ENCODE measurements at places on chromosomes 12 and 14. TPM values are rescaled to one million over a fixed set of nuclear protein-coding genes. Genes with fewer than 3 reads are reported as not detected.
A peak's percentile ranks its signal among the peaks of the same experiment; 100 is the strongest.

GRCh38 chr12:49334681-49335080 lies 2.3 kb downstream of the C1QL4 start:
- H3K27me3 ChIP-seq: peaks cover 50% of the 10 kb centered on the region
- no peaks in the 10 kb centered on the region for H3K36me3 ChIP-seq
- DNase-seq: no peak
- H3K4me3 ChIP-seq: no peak overlapping the region

GRCh38 chr14:77918448-77918847 lies 118.5 kb downstream of the ADCK1 start:
- no peak overlapping the region for H3K27ac ChIP-seq
- DNase-seq: no peak
- H3K4me1 ChIP-seq: no peaks in the 10 kb centered on the region
- no peak overlapping the region for H3K4me3 ChIP-seq

DNA sequence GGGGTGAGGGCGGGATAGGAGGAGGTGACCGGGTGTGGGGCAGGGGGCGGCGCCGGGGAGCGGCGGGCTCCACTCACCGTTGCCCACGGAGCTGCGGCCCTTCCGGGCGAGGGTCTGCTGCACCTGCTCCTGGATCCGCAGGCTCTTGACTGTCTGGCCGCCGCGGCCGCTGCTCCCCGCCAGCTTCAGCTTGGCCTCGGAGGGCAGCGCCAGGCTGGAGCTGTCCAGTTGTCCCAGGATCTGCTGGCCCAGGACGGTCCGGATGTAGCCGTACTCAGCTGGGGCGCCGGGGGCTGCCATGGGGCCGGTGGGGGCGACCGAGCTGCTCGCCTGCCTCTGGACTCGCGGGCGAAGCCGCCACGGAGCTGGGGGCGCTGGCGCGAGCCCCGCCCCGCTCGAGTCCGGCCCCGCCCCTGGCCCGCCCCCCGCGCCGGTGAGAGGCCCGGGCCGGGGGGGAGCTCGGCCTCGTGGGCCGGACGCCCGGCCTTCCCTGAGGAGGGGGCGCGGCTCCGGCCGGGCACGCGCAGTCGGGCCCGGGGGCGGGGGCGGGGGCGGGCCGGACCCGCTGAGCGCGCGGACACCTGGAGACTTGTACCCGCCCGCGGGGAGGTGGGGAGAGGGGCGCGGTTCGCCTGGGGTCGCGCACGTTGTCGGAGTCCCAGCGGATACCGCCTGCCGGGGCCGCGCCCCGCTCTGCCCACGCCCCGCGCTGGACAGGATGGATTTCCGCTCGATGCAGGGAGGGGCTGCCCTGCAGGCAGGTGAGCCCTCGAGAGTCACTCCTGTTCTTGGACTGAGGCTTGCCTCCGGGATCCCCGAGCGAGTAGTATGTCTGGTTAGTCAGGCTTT lies at the start of gene PKP2:
Gene PKP2 (minus strand): TSS at position 346 of the 849 bp plus-strand sequence. CDS start 46 bp downstream, at position 300.
- H3K4me3 ChIP-seq: peak within 1 kb of the TSS; percentile 49
- peak within 1 kb of the TSS; percentile 84 for H3K27ac ChIP-seq
- no peaks in the 10 kb centered on the region for H3K36me3 ChIP-seq
- peak; percentile 68 for DNase-seq
- H3K4me1 ChIP-seq: peaks cover 25% of the 10 kb centered on the region

DNA sequence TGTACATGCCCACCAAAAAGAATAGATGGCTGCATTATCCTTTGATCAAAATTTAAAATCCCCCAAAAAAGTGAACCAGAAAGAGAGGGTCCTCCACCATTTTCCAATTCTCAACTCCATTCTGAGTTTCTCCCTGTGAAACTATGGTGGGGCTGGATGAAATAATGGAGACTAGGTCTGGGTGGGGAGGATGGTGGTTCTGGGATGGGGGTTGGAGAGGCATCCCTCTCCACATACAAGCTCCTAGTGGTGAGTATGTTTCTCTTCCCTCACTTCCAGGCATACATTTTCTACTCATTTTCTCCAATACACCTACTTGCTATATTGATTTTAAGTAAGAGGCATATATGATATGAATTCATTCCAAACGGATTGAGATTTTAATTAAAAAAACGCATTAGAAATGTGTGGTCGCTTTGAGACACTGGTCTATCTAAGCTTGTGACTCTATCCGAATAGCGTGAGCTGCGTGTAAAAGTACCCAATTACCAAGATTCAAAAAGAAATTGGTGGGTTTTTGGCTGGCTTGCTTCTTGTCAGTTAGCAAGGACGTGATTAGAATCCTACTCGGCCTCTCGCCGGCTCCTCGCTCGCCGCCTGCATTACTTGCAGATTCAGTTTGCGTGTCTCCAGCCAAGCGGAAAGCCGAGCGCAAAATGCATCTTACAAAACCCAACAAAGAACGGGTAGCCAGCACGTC lies 3.4 kb downstream of the ASCL1 start:
- no peaks in the 10 kb centered on the region for H3K36me3 ChIP-seq
- H3K27ac ChIP-seq: no peak overlapping the region
- H3K4me1 ChIP-seq: no peaks in the 10 kb centered on the region
- peaks cover 81% of the 10 kb centered on the region for H3K27me3 ChIP-seq

- H3K27ac ChIP-seq: no peak overlapping the region
- no peaks in the 10 kb centered on the region for H3K36me3 ChIP-seq
- H3K4me1 ChIP-seq: no peaks in the 10 kb centered on the region
- no peaks in the 10 kb centered on the region for H3K27me3 ChIP-seq
- no peak for DNase-seq
- no peak overlapping the region for H3K4me3 ChIP-seq
Measured at GRCh38 chr12:117282490-117282889, 78.9 kb downstream of the NOS1 start.

Gene TRIM9
- 1.3 TPM for total RNA-seq

- H3K27ac ChIP-seq: no peak overlapping the region
- DNase-seq: no peak
- no peaks in the 10 kb centered on the region for H3K4me1 ChIP-seq
- H3K36me3 ChIP-seq: no peaks in the 10 kb centered on the region
- H3K27me3 ChIP-seq: no peaks in the 10 kb centered on the region
- H3K4me3 ChIP-seq: no peak overlapping the region
Measured at GRCh38 chr12:80632835-80633234, 74.6 kb upstream of the MYF6 start.

DNA sequence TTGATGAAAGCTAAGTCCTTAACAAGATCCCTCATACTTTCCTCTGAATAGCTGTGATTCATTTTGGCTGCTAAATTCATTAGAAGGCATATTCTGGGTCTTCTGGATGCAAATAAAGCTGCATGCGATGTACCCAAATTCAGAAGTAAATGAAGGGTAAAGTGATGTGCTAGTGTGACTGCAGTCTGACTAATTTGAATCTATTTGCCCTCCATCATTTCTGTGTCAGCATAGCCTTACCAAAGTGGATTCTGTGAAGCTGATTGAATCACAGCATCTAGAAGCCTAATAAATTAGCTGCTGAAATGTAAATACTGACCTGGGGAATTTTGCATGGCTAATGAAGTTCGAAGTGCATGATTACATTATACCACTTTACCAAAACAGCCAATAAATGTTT lies 162.2 kb downstream of the TPH2 start:
- no peaks in the 10 kb centered on the region for H3K36me3 ChIP-seq
- H3K27me3 ChIP-seq: no peaks in the 10 kb centered on the region
- no peak for DNase-seq
- no peaks in the 10 kb centered on the region for H3K4me1 ChIP-seq

- H3K4me3 ChIP-seq: no peak overlapping the region
- peak; percentile 11 for DNase-seq
- peaks cover 11% of the 10 kb centered on the region for H3K4me1 ChIP-seq
- H3K27ac ChIP-seq: no peak overlapping the region
Measured at GRCh38 chr14:91202234-91202974, 42.1 kb downstream of the GPR68 start.

DNA sequence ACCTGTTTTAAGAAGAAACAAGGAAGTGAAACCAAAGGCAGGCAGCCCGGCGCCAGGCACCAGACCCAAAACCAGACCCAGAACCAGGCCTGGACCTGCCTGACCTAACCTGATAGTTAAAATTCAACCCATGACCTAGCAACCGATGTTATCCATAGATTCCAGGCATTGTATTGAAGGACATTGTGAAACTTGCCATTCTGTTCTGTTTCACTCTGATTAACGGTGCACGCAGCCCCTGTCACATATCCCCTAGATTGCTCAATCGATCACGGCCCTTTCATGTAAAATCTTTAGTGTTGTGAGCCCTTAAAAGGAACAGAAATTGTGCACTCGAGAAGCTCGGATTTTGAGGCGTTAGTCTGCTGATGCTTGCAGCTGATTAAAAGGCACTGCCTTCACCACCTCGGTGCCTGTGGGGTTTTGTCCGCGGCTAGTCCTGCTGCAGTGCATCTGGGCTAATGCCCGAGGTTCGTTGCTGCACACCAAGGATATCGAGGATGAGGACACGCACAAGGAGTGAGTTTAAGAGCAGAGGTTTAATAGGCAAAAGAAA lies 262.5 kb upstream of the TMEM132C start:
- no peaks in the 10 kb centered on the region for H3K27me3 ChIP-seq
- no peaks in the 10 kb centered on the region for H3K36me3 ChIP-seq
- H3K27ac ChIP-seq: no peak overlapping the region

GRCh38 chr12:131218026-131218922 lies 264.6 kb downstream of the ADGRD1 start:
- peaks cover 5% of the 10 kb centered on the region for H3K27me3 ChIP-seq
- no peak overlapping the region for H3K27ac ChIP-seq
- no peaks in the 10 kb centered on the region for H3K4me1 ChIP-seq
- no peak overlapping the region for H3K4me3 ChIP-seq

DNA sequence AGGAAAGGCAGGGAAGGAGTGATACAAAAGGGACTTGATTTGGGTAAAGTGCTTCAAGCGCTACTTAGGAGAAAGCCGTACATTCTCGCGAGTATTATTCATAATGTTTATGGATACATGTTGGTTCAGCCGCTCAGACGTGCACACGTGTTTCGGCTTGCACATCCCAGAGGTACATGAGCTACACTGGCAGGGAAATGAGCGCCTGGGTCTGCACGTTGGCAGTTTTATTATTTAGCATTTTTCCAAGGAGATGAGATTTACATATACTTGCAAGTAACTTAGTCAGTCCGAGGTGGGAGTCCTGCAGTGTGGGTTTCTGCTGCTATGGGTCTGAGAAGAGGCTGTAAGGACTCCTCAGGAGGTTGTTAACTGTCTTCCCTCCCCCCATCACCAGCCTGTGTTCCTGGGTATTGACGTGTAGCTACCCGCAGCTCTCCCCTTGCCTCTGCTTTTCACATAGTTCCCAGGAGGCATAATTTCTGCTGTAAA lies 1.5 kb downstream of the PRKCH start:
- peak overlapping the region; percentile 99 for H3K4me3 ChIP-seq
- H3K36me3 ChIP-seq: no peaks in the 10 kb centered on the region
- peaks cover 7% of the 10 kb centered on the region for H3K4me1 ChIP-seq
- DNase-seq: no peak
- peak overlapping the region; percentile 89 for H3K27ac ChIP-seq

DNA sequence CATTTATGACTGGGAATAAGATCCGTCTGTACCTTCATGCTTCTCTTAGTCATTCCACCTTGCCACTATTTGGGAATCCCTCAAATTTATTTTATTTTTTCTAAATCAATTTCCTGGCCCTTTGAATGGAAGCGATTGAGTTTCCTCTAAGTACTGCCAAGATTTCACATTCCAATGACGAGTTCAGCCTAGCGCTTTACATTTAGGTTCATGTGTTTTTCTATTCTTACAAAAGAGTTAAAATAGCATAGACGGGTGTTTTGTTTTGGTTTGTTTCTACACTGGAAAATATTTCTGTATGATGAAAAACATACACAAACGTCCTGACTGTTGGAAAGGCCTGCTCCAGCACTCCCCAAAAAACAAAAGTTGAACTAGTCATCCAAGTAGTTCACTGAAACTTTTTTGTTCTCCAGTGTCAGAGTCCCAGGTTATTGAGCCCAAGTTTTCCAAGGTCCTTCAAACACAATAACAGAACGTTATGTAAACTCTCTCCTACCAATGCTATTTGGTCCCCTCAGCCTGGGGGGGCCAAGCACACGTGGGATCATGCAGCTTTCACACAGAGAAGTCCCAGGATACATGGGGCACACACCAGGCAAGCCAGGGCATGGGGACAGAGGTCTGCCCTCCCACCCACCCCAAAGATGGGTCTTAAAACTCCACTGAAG lies 74.8 kb upstream of the FOXN3 start:
- no peak overlapping the region for H3K27ac ChIP-seq
- no peaks in the 10 kb centered on the region for H3K27me3 ChIP-seq
- DNase-seq: peak; percentile 89
- H3K4me1 ChIP-seq: peaks cover 26% of the 10 kb centered on the region
- H3K36me3 ChIP-seq: no peaks in the 10 kb centered on the region

Gene CIROP
- not detected for total RNA-seq

DNA sequence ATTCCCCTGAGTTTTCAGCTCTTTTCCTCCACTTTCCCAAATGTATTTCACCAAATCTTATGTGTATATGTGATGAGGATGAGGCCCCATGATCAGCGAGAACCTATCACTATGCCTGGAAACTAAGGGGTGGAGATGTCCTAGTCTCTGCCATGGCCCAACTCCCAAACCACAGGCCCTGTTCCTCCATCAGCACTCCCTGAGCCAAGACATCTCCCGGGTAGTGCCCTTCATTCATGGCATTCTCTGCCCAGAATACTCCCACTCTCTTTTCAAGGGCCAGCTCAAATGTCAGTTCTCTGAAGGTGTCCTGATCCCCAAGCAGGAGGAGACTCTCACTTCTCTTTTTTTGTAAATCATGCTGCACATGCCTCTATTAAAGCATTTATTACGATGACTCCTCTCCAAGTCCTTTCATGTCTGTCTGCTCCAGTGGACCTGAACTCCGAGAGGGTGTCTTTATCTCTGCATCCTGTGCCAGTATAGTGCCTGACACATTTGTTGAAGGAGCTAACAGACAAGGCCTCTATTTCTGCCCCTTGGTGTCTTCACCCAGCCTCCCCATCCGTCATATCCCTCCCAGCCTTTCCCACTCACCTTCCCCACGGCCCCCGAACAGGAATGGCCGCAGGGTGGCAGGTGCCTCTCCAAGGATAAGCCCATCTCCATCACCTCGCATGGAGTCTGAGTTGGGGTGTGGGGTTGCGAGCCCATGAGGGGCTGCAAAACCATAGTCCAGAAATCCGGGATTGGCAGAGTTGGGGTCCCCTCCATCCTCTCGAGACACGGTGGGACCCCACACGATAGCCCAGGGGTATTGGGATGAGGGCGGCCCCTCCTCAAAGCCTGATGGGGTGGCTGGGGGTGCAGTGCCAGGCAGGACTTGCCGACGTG lies 3.7 kb downstream of the PIANP start:
- H3K36me3 ChIP-seq: no peaks in the 10 kb centered on the region
- no peak for DNase-seq
- H3K27me3 ChIP-seq: peaks cover 20% of the 10 kb centered on the region
- peaks cover 9% of the 10 kb centered on the region for H3K4me1 ChIP-seq
- H3K4me3 ChIP-seq: no peak overlapping the region

GRCh38 chr12:2640281-2640680 lies 154.5 kb upstream of the FKBP4 start:
- H3K4me1 ChIP-seq: peaks cover 12% of the 10 kb centered on the region
- H3K27ac ChIP-seq: no peak overlapping the region

Gene TAS2R10
- 0.80 TPM for total RNA-seq

DNA sequence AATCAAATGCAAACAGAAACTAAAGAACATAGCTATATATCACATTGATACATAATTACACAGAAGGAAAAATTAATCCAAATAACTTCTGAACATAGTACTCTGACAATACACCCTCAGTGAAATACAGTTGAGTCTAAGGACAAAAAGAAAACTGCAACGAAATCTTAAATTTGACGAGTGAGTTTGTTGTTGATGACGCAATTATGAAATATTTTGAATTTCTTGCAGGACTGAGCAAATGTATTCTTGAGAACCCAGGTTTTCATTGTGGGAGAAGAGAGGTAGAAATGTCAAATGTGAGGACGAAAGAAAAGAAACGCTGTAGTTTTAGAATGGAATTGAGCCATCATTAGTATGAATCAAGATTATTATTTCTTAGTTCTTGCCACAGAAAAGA lies 46.3 kb downstream of the EGLN3 start:
- H3K4me1 ChIP-seq: no peaks in the 10 kb centered on the region
- no peak overlapping the region for H3K4me3 ChIP-seq
- H3K36me3 ChIP-seq: no peaks in the 10 kb centered on the region
- no peak overlapping the region for H3K27ac ChIP-seq
